Prostate gland (tissue), 2 donors: ENCODE measurements at places on chromosomes 12 and 14. TPM values are rescaled to one million over a fixed set of nuclear protein-coding genes. Genes with fewer than 3 reads are reported as not detected.

Gene RPAP3
- 15.0 TPM for total RNA-seq

Gene PTPRB
- total RNA-seq: 20.3 TPM

Gene FAR2
- total RNA-seq: 3.1 TPM

Gene NAP1L1
- 223 TPM for total RNA-seq

Gene BTBD6
- total RNA-seq: 60.0 TPM

- DNase-seq: no peak
Observed at GRCh38 chr14:87386524-87386923, 606.5 kb downstream of the GALC start.

DNA sequence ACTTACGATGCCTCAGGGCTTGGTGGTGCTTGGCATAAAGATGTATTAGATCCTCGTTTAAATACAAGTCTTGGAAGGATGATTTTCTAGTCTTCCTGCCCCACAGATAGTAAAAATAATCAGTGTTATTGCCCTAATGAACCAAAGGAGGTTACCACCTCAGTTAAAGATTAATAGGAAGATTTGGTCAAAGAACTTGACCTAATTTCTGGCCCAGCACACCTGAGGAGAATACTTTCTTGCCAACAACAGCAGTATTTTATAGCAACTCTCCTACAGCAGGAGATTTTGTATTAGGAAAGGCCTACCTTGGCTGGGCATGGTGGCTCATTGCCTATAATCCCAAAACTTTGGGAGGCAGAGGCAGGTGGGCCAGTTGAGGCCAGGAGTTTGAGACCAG is 31.6 kb downstream of the CSRP2 start:
- DNase-seq: no peak

DNA sequence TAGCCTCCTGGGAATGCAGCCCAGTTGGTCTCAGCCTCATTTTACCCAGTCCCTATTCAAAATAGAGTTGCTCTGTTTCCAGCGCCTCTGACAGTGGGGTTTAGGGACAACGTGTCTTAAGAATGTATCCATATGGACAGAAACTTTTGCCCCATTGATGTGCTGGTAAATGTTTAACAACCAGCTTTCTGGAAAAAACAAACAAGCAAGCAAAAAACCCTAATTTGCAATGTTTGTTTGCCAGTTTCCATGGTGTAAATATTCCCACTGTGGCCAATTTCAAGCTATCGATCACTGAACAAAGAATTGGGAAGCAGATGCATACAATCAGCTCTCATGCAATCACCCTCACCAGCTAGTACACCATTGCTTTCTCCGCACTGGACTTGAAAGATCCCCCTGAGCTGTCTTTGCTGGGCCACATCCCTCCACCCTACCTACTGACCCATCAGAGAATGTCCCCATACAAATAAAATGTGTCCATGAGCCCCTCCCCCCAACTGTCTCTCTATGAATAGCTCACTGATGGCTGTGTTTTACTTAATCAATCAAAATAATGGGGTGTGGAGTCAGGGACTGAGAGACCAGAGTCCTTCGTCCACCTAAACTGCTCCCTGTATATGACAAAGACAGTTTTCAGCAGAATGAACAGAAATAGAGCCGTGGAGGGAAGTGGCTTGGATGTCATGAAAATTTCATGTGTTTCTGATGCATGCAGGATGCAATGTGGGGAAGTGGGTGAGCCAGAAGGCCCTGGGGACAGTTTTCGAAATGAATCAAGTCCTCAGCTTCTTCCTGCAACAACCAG is 40.8 kb downstream of the CCDC60 start:
- no peak for DNase-seq

- no peak for DNase-seq
Observed at GRCh38 chr12:49345825-49346658, 646 bp upstream of the DNAJC22 start.

DNA sequence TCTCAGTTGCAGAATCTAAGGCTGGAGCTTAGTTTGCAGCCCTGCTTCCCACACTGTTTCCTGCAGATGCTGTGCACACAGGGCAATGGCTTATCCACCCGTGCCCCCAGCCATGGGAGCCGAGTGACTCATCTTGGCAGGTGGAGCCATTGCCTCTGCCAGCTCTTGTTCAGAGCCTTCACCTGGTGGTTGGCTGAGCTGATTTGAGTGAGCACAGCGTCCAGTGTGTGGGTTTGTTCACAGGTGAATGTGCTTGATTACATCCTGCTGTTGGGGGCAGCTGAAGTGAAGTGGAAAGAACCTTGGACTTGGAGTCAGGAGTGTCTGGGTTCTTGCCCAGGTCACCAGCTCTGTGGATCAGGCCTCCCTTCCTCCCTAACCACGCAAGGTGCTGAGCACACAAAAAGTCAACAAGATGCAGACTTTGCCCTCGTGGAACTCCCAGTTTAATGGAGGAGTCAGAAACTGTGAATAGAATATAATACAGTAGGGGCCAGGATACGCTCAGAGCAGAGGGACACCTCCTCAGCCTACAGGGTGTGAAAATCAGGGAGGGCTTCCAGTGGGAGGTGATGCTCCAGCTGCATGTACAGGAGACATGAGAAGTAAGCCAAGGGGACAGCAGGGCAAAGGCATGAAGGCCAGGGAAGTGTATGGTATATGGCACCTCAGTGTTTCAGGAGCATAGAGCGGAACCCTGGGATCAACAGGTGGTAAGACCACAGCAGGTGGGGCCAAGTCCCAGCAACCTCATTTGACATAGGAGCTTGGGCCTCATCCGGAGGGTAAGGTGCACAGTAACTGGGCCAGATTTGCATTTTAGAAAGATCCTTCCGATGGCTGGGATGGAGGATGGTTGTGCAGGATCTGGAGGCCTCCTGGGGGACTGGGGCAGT is 22.8 kb downstream of the JDP2 start:
- peak; percentile 84 for DNase-seq

DNA sequence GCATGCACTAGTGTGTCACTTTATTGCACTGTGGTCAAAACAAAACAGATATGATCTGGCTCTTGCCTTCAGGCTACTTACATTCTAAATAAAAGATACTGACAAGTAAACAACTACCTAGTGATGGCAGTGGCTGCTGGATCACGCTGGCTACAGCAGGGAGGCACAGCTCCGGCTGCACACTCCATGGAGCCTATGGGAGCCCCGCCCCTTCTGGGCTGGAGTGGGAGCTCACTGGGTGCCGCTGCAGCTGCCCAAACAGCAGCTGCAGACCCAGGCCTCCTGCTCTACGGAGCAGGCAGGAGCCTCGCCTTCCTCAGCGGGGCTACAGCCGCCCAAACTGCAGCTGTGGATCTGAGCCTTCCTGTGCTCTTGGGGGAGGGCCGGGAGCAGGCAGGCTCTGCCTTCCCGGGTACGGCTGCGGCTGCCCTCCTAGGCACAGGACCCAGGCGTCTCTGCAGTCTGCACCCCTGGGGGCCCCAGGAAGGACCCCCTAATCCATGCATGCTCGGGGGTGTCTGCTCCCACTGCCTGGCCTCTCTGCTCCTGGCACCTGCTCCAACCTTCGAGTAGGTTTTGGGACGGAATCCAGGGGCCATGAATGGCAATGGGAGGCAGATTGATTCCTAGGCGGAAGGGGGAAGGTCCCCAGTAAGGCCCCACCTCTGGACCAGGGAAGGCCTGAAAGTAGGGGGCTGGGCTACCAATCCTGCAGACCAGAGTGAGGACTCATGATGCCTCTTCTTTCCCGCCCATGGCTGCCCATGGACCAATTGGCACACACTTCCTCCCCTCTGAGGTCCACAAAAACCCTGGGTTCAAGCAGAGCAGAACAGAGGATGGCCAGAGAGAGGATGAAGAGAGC is 253.1 kb downstream of the ANO6 start:
- DNase-seq: no peak

DNA sequence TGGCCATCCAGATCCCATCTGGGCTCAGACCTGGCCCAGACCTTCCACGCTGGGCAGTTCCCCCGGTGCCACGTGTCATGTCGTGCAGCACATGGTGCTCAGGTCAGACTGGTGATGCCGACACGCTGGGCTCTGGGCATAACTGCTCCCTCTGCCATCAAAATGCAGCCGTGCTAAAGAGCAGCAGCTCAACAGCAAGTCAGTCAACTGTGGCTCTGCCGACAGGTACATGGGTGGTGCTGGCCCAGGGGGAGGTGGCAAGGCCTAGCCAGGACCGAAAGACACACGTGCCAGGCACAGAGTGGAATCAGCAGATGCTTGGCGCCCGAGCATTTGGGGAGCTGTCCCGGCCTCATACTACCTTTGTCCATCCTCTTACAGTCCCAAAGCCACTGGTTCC is 1.6 kb downstream of the MCRS1 start:
- DNase-seq: no peak

DNA sequence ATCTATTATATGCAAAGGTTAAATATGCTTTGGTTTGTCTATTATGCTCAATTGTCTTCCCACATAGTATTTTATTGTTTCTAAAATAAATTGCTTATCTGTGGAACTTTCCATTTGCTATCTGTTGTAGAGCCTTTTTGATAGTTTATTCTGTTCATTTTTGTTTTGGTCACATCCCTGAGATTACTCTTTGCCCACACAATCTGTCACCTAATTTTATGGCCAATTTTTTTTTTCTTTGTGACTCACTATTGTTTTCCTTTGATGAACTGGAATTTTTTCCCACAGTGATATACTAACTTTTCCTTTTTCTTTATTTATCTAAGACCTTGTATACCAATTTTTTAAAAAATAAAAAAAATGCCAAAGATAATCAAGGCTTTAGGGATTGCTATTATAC is 61.1 kb downstream of the RASSF9 start:
- no peak for DNase-seq

GRCh38 chr12:58105225-58106119 is 164.1 kb downstream of the ATP23 start:
- DNase-seq: no peak

DNA sequence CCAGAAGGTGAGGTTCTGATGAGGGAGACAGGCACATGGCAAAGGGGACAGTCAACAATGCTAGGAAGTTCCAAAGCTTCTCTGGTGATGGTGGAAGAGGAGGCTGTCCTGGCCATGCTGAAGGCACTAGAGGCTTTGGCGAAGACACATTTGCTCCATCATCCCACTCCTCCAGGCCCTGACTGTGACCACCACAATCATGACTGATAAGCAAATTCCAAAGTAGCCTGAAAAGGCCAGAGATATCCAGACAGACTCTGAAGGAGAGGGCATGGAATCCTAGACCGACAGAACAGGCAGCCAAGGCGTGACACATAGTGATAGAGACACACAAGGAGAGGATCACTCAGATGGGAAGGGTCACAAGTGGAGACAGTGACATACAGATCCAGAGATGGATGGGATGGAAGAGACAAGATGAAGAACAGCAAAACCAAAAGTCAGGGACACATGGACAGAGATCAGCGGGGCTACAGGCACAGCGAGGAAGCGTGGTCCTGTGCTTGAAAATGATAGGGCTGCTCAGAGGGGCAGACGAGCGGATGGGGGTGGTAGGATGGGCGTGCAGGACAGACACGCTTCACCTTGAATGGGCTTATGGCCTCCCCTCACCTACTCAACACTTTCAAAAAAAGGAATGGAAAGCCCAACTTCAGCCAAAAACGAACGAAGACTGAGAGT is 1.3 kb downstream of the ZFHX2 start:
- DNase-seq: no peak

DNA sequence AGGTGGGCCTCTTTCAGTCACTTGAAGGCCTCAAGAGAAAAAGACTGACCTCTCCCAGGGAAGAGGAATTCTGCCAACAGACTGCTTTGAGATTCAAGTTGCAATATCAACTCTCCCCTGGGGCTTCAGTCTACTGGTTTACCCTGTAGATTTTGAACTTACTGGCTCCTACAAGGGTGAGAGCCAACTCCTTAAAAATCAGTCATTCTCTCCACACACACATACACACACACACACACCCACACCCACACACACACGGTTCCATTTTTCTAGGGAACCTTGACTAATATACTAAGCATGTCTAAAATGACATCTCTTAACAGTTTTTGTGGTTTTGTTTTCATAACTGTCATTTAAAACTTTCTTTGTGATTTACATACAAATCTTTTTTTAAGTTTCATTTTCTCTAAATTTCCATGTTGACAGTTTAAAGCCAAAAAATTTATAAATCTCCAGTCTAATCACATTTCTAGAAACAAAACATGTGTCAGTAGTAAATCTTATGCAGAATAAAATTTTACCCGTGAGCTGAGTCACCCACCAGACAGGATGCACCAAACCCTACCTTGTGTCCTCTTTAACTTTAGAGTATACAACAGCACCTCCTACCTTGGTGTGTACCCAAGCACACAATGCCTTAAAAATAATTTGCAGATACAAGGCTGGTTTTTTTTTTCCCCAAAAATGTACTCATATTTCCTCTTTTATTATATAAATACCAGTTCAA is 394.6 kb downstream of the AEBP2 start:
- no peak for DNase-seq

GRCh38 chr12:57166971-57167371 is 19.6 kb upstream of the LRP1-AS start:
- no peak for DNase-seq

- DNase-seq: no peak
Observed at GRCh38 chr14:61646366-61647116, 48.8 kb upstream of the HIF1A start.

- no peak for DNase-seq
Observed at GRCh38 chr12:106696681-106697417, 77.6 kb upstream of the RIC8B start.

GRCh38 chr12:79690142-79690637 is 574 bp downstream of the PAWR start:
- DNase-seq: no peak

DNA sequence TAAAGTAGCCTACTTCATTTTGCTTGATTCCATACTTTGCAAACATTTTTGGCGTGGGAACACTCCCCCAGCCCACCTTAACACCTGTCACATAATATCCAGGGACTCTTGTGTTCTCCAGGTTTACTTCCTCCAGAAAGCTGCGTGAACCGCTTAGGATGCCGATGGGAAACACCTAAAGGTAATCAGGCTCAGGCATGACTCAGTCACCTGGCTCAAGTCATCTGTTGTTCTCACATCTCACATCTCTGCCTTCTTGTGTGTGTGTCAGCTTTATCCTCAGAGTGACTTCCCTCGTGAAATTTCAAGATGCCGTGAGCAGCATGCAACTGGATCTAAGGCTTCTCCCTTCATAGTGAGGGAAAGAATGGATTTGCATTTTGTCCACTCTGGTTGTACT is 48.1 kb upstream of the DUSP6 start:
- no peak for DNase-seq

- no peak for DNase-seq
Observed at GRCh38 chr14:73774671-73775070, 60.5 kb upstream of the PNMA1 start.

DNA sequence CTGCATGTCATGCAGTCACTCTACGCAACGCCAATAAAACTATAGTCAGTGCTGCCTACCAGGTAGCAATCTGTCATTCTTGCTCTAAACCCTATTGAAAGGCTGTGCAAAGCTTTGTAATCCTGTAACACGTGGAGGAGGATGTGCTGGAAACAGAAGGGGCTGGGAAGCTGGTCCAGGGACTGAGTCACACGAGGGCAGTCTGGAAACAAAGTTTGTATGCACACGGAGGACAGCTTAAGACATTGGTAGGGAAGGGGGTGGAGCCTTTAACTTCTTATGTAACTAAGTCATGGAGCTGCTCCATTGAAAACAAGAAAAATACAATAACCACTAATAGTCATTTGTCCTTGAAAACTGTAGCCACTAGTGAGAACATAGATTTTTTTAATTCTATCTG is 128.0 kb downstream of the BCAT1 start:
- no peak for DNase-seq
